ENCODE measurements at places on chromosomes 5 and 9.

GRCh38 chr9:91986248-91986647, 36.2 kb upstream of the ROR2 start:
- no peak for DNase-seq

GRCh38 chr5:147310059-147310704, 75.4 kb downstream of the STK32A start:
- DNase-seq = no peak

DNA sequence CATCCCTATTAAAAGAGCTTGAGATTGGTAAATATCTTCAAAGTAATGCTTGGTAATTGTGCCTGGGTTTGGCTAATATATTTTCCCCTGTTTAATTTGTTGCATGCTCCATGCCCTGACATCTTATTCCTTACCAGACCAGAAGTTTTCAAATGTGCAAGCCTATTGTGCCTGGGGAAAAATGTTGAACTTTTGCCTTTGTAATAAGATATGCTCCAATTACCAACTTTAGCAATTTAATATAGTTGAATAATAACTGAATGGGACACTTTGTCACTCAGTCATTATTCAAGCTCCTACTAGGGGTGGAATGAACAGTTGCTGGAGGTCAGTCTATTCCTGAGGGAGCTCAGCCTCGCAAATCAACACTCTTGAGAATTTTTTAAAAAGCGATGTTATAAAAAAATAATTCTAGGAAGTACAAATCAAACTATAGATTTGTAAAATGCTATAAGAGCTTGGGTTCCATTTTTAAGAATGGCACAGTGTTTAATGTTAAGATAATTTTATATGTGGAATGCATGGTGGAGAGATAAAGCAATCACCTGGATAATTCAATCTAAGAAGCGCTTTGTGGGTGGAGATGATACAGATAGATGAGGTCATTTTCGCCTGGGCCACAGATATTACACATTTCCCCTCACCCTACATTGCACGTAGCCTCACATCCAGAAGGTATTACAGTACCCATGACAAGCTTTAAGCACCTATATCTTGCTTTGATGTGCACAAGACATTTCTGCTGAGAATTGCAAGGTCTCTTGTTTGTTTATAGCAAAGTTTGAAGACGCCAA, 231.8 kb downstream of the PIK3R1 start:
- DNase-seq = no peak

- DNase-seq = no peak
Measured at GRCh38 chr5:14077501-14077900, 65.6 kb upstream of the TRIO start.

DNA sequence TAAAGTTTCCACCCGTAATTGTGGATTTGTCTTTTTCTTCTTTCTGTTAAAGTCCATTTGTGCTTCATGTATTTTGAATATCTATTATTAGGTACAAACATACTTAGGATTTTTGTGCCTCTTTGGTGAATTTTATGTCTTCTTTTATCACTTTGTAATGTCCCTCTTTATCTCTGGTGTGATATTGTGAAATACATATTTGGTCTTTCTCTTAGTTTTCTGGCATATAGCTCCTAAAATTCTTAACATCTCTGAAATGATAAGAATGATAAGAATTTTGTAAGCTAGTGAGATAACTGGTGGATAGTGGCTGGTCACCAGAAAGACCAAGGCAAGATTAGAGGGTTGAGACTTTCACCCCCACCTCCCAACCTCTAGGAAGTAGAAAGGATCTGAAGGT, 111.1 kb downstream of the KCTD16 start:
- DNase-seq = no peak

- no peak for DNase-seq
Measured at GRCh38 chr9:70297141-70297540, 38.4 kb downstream of the SMC5 start.

- no peak for DNase-seq
Measured at GRCh38 chr5:37717613-37718431, 122.0 kb downstream of the GDNF start.

Measured in activated CD4-positive, alpha-beta memory T cell treated with anti-CD3 and anti-CD28 coated beads for 36 hours (primary cell).